Kidney tubule cell (primary cell): ENCODE measurements at places on chromosomes 7 and 10.
A peak's percentile ranks its signal among the peaks of the same experiment; 100 is the strongest.

DNA sequence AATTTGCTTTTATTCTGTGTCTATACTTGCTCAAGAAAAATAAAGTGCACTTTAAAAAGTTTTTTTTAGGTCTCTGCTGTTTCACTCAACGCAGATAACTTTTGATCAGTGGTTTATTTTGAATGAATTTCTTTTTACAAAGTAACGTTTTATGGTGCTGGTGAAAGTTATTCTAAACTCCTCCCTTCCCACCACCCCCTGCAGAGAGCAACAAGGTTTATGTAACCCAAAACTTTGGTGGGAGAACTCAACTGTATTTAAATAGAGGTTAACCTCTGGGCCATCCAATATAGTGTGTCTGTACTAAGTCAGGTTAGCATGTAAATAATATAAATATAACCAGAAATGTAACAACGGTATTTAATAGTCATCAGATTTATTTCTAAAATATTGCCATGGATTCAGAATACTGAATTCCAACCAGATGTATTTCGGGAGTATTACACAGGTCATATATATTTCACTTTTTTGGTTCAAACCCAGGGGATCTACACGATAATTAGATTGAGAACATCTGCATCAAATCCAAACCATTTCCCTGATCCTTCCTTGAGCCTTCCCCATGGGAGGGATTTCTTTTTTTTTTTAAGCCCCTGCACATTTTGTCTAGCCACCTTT is 3.9 kb upstream of the CUX1 start:
- DNase-seq, result no peak

GRCh38 chr7:25735674-25736242 is 416.2 kb upstream of the NFE2L3 start:
- peak; percentile 13 for DNase-seq

DNA sequence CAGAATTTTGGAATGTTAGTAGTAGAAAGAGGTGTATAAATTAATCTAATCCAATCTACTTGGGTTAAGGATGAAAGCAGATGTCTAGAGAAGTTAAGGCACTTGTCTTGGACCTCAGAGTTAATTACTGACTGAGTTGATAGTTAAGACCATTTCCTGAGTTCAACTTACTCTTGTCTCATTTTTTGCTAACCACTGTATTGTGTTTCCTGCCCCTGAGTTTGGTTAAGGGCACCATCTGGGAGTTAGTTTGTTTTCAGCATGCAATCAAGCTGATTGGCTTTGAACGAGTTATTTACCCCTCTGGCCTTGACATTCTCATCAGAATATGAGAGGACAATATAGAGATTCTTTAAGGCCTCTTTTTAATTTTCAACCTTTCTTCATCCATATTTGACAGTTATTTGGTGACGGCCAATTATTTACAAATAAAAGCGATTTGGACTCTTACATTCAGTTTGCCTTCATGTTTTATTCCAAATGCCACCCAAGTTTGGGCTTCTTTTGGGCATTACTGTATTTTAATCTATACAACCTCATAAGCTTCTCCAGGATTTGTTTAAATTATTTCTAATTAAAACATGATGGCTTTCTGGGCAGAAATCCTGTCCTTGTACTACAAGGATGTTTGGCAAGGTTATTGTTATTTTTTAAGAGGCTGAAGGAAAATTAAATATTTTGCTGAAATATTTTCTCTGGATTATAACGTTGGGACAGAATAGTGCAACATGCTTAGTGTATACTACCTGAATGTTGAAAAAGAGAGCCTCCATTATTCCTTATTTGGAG is 225.0 kb downstream of the CACNB2 start:
- DNase-seq, result no peak

- no peak for DNase-seq
These were observed 143.8 kb upstream of the BMPER start for GRCh38 chr7:33761449-33762080.

GRCh38 chr10:57018452-57018851 is 657.4 kb upstream of the ZWINT start:
- DNase-seq, result no peak

GRCh38 chr10:4373612-4374011 is 452.4 kb upstream of the AKR1E2 start:
- no peak for DNase-seq

DNA sequence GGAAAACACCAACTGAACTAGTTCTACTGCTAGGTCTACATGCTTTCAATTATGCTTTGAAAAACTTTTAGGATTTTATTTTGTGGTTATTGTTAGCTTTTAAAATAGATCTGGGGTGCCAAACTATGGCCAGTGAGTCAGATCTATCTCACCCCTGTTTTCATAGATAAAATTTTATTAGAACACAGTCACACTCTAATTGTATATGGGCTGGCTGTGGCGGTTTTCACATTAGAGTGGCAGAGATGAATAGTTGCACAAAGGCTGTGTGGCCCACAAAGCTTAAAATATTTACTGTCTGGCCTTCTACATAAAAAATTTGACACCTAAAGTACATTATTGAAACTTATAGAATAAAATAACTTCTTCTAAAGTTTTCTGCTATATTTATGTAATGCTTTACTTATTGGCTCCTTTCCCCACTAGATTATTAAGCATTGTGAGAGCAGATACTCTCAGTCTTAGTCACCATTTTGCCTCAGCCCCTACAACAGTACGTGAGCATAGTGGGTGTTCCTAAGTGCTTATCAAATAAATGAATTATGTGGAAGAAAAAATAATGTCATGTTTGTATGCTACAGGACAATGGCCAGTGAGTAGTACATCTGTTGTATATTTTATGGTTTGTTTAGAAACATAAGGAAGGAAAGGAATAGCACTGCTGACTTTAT is 5.4 kb upstream of the SUV39H2 start:
- DNase-seq, result peak; percentile 15

DNA sequence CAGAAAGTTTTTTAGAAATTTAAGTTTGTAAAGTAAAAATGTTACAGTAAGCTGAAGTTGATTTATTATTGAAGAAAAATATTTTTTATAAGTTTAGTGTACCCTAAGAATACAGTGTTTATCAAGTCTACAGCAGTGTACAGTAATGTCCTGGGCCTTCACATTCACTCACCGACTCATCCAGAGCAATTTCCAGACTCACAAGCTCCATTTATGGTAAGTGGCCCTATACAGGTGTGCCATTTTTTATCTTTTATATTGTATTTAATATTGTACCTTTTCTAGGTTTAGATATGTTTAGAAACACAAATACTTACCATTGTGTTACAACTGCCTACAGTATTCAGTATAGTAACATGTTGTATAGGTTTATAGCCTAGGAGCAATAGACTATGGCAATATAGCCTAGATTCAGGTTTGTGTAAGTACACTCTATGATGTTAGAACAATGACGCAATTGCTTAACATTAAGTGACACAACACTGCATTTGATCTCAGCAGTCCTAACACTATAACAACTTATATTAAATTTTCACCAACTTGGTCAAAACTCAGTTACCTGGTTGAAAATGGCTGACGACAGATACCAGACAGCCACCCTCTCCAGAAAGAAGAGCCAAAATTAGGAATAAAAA is 45.7 kb downstream of the HIBADH start:
- peak; percentile 38 for DNase-seq

DNA sequence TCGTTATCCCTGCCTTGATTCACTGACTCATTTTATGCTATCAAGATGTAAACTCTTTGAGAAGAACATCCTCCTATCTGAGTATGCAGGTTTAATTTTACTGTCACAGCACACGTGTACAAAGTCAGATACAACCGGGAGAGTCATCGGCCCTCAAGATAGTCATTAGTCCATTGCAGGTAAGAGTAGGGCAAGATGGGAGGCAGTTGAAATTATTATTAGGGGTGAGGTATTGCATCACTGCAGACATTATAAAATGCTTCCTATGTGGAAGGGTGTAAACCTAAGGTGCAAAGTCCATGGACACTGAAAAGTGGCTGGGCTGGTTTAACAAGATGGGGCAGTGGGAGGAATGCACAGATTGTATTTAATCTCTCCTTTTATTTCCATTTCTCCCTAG is 113.7 kb downstream of the ARL4A start:
- DNase-seq, result no peak

DNA sequence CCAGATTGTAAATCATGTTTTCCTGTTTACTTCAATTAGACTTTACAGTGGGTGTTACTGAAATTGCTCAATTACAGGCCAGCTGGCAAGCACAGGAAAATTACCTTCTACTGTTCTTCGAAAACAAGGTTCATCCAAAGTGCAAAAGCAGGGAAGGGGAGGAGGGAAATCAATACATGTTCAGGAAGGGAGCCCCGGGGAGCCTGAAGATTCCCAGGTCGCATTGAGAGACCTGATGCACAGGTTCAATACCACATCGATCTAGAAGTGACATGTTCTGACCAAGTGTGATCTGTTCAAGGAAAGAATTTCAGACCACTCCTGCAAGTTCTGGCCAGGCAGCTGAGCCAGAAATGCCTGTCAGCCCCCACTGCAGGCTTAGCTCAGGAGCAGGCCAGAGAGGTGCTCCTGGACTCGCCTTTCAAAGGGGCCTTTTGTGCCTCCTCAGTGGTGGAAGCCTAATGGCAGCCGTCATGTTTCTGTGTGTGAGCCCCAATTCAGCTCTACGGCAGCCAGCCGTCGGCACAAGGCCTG is 35.9 kb downstream of the FAM53B start:
- no peak for DNase-seq

GRCh38 chr10:13219685-13220670 is 14.2 kb downstream of the UCMA start:
- DNase-seq, result peak; percentile 78

- no peak for DNase-seq
These were observed 72.9 kb downstream of the ADARB2 start for GRCh38 chr10:1664333-1664964.

GRCh38 chr10:50033481-50033880 is 34.3 kb upstream of the WASHC2A start:
- DNase-seq, result no peak

DNA sequence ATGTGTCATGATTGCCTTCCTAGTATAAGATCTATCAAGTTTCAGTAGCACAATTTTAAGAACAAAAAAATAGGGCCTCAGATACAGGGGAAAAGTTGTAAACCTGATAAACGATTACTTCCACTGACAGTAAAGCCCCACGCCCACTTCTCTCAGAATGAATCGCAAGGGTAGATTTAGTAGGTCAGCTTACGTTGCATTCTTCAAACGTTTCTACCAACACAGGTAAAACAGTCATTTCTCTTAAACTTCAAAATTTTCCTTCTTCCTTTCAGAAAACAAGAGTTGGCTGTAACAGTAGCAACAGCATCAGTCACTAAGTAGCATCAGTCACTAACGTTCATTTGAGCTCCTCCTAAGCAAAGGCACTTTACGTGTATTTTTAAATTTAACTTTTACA is 221.5 kb downstream of the ADAM12 start:
- no peak for DNase-seq

GRCh38 chr10:110864662-110865140 is 7.0 kb upstream of the PDCD4 start:
- no peak for DNase-seq

DNA sequence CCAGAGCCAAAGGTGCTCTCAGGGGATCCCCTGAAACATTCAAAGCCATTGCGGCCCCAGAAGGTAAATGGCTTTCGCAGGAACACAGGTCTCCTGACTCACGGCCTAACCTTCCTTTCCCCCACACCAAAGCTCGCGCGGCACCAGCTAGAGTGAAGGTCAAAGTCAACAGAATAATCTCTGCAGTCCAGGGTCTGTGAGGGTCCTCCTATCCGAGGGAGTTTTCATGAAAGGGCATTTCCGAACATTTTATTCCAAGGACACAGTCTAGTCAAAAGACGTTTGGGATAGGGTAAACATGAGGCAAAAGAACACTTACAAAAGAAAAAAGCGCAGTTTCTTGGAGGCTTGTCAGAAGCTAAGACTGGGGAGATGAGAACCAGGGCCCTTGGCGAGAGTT is 559 bp upstream of the STEAP2 start:
- DNase-seq, result no peak

GRCh38 chr7:156176039-156176438 is 363.8 kb upstream of the SHH start:
- DNase-seq, result no peak

DNA sequence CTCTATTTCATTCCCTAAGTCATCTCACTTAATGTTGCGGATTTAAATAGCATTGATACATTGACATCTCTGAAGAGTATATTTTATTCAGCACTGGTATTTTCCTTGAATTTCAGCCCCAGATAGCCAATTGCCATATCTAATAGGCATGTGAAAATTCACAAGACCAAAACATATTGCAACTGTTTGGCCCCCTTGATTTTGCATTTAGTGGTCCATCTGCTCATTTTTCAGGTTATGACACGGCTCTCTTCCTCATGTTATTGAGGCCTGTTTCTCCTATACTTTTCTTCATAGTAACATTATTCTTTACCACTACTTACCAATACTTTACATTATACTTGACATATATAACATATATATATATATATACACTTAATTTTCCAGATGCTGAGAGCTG is 43.7 kb downstream of the MKLN1 start:
- DNase-seq, result no peak

DNA sequence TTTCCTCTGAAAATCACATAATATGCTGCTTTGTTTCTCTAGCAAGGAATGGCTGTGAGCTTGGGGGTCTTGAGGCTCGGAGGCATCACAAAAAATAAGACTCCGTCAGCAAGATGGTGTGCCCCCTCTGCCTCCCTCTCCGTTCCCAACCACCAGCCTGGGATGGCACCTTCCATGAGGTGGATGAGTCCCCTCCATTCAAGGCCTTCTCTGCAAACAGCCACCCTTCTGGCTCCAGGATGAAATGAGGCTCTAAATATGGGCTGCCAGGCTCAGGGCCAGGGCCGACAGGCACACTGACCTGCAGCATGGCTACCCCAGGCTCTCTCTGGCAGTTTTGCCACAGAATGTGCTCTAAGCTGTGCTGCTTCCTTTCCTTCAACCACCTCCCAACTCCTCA is 521.5 kb downstream of the PTPRN2 start:
- no peak for DNase-seq

- no peak for DNase-seq
These were observed 18.4 kb upstream of the KLF14 start for GRCh38 chr7:130752424-130752823.

DNA sequence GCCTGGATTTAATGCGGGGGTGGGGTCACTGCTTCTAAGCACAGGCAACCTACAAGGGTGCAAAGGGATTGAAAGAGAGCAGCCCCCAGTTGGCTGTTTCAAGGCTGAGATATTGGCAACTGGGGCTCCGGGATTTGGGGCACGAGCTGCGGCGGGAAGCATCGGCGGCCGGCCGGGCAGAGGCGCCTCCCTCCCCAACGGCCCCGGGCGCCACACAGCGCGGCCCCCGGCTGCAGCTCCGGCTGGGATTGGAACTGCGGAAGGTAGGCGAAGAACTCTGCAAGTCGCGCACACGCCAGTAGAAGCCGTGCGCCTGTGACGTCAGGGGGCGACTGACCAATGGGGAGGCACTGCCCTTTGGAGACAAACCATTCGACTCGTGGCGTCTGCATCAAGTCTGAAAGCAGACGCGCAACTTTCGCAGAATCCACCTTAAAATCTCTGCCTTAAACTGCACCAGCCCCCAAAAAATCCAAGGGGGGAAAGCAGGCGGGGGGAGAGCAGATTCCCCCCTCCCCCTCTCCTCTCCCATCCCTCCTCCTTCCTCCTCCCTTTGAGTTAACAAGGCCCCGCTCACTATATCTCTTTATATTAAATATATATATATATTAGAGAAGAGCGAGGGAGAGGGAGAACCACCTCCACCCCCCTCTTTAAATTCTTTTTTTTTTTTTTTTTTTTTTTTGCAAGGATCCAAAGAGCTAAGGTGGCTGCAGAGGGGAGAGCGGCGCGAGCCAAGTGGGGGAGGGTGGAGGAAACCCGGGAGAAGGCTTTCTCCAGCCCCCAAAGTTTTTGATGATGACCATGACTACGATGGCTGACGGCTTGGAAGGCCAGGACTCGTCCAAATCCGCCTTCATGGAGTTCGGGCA is at the start of gene DLX6:
Gene DLX6, plus strand, starts transcription at position 371 of the 872 bp plus-strand sequence. Its CDS starts 425 bp downstream, at position 796.
- DNase-seq, result no peak
